ENCODE measurements at places on chromosomes 6 and 20.

- DNase-seq: no peak
These were observed 1.6 kb upstream of the TFAP2B start for GRCh38 chr6:50816947-50817645.

- DNase-seq: no peak
These were observed 17.4 kb upstream of the SDHAF4 start for GRCh38 chr6:70549327-70549726.

GRCh38 chr20:33622705-33623365 lies 39.3 kb upstream of the C20orf144 start:
- no peak for DNase-seq

DNA sequence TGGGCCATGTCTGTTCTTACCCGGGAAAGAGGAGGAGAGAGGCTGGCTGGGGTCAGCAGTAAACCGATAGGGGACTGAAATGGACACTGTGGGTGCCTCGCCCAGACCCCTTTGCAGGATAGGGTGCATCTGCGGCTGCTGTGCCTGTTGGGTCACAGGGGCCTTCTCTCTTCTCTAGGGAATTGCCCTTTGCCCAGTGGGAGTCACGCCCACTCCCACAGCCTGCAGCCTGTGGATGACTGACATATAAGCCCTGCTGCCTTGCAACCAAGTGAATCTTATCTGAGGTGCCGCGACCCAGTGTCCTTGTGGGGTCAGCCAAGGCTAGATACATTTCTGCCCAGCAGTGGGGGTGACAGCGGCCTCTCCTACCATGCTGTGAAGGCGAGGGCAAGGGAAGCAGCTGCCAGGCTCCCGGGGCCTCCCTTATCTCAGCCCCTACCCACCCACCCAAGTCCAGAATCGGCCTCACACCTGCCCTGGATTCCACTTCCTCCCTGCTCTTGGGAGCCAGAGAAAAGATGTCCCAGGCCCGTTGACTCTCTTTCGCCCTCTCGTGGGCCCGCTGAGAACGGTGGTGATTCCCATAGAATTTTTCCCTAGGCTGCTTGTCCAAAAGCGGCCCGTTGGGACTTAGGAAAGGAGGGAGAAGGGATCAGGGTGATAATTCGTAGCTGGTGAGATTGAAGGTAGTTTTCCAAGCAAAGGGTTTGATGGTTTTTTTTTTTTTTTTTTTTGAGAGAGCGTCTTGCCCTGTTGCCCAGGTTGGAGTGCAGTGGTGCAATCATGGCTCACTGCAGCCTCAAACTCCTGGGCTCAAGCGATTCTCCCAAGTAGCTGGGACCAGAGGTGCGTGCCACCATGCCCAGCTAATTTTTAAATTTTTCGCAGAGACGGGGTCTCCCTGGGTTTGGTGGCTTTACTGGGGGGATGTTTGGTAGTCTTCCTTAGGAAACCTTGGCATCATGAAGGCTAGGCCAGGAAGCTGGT lies 76.4 kb upstream of the RNF24 start:
- DNase-seq: no peak

GRCh38 chr6:167588920-167589614 lies 237.6 kb upstream of the AFDN start:
- no peak for DNase-seq

GRCh38 chr20:49583669-49584417 lies 15.9 kb upstream of the PTGIS start:
- DNase-seq: no peak

Measured in T-helper 2 cell (primary cell).